ENCODE measurements at places on chromosomes 5 and 9.

DNA sequence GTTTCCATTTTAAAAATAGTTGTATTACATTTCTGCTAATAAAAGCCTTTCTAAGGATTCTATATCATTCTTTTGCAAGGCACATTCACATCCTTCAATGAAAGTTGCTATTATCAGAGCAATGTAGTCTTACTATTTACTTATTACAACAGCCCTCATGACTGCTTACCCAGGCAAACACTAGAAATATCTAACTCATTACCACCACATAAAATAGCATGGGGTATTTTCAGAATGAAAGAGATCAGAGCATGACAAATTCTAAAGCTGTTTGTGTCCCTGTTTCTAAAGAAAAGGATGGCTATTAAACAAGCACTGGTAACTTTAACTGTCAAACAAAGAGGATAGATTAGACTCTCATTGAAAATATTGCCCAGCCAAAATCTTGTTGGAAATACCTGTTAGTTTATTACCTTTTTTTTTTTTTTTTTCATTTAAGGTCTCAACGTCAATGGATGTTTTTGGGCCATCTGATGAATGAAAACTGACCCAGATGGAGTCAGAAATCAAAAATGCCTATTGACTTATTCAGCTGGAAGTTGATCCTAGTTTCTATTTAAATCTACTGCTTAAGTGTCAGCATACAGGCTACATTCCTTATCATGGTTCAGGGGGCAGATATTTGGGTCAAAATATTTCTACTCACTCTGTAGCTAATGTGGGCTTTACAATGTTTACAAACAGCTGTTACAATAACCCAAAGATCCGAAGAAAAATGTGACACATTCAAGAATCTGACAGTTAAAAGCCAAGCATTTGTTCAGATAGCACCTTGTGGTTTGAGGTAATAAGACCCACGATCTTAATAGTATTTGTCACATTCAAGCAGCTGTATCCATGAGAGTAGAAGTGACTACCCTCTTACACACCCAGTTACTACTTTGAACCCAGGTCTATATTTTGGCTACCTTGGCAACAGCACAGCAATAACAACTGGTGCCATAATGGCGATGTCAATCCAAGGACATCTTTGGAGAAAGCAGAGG is 554.8 kb upstream of the MEF2C start:
- no peak for DNase-seq

DNA sequence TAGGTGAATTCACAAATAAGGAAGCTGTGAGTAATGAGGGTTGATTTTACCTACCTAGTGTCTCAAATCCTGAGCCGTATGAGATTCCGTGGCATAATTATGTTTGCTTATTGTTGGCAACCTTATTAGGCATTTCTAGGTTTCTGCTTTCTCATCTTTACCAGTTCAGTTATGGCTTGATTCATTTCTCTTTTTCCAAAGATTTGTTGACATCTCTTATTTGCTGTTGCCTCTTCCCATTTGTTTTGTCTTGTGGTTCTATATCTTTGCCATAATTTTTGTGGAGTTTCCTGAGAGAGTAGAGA is 470 bp downstream of the IL31RA start:
- no peak for DNase-seq

- no peak for DNase-seq
Observed at GRCh38 chr5:2288968-2289367, 406.2 kb upstream of the IRX4 start.

GRCh38 chr9:70143394-70144130 is 99.9 kb downstream of the MAMDC2 start:
- no peak for DNase-seq

- DNase-seq = no peak
Observed at GRCh38 chr5:82150559-82150958, 127.6 kb downstream of the RPS23 start.

DNA sequence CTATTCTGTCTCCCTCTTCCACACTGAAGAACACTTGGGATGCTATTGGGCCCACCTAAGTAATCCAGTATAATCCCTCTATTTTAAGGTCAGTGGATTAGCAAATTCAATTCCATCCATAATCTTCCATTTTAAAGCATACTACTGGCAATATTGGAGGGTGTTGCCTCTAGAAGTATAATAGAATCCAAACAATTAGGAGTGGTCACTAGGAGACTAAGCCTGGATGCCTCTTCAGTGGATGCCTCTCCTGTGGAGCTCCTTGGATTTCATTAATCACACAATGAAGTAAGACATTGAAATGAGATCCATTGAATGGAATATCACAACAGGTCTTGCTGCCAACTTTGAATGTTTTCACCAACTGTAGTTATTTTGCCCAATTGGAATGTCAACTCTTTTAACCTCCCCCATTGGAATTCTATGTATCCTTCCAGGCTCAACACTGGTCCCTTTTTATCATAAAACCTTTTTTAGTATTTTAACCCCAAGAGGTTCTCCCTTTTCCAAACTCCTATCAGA is 311.6 kb downstream of the PLK2 start:
- DNase-seq = no peak

GRCh38 chr9:9124616-9125015 is 1325.0 kb upstream of the DMAC1 start:
- no peak for DNase-seq

- no peak for DNase-seq
Observed at GRCh38 chr9:14170973-14171596, 142.9 kb downstream of the NFIB start.

DNA sequence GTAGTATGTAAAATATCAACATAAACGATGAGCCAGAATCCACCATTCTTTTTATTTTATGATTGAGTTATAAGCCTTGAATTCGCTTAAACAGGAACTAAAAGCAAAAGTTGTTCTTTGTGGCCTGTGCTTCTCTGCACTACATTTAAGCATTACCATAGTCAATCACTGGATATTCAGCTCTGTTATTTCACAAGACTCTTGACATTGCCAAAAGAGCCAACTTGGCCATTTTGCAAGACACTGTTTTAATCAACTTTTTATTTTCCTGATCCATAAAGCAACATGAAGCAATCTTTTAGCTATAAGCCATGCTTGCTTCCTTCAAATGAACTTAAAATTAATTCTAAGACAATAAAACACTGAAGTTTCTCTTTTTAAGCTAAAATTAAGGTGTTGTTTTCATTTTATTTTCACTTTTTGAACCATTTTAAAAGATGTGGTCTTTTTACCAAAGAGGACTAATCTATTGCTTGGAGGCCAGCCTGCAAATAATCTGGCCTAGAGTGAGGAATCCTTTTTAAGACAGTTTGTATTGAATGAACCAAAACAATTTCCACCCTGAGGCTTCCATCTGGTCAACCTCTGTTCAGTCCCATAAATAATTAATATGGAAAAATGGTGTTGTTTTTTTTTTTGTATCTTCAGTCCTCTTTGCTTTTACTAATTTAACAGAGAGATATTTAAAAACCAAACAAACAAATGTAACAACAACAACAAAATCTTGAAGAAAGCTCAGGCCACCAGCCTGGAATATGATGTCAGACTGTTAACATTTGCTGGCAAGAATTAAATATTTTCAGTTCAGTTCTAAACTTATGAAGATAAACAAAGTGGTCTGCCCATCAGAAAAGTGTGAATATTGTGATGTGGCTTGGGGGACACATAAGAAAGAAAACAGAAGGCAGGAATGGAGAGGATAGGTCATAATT is 274.4 kb downstream of the MARCHF11 start:
- DNase-seq = no peak

GRCh38 chr5:125552486-125552885 is 806.0 kb upstream of the ZNF608 start:
- no peak for DNase-seq

- no peak for DNase-seq
Observed at GRCh38 chr5:142292249-142292648, 32.6 kb downstream of the SPRY4 start.

- DNase-seq = no peak
Observed at GRCh38 chr5:141496038-141496437, 7.2 kb downstream of the PCDHGC5 start.

DNA sequence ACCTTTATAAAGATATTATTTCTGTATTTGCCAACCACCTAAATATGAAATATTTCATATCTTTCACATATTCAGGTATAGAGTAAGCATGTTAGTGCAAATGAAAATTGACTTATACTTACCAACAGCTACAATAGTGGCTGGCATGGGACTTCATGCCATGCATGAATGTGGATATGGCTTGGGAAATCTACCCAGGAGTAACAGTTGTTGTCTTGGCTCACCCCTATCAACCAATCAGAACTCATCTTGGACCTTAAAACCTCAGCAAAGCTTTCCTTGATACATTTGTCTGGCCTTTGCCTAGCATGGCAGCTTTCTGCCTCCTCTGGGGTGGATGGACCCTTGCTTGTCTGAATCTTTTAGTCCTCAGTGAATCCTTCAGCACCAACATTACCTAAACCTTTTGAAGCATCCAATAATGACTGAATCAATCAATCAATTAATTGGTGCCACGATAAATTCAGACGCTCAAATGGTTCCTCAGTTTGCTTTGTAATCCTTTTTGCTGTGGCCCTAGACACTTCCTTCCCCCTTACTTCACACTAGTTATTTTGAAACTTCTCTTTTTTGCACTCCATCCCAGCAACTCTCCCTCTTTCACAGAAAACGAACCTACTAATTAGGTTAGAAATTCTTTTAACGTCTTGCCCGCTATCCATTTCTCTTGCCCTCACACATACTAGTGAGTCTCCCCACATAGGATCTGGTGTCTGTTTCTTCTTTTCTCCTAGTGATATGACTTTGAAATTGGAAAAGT is 132.3 kb upstream of the ZNF608 start:
- no peak for DNase-seq

DNA sequence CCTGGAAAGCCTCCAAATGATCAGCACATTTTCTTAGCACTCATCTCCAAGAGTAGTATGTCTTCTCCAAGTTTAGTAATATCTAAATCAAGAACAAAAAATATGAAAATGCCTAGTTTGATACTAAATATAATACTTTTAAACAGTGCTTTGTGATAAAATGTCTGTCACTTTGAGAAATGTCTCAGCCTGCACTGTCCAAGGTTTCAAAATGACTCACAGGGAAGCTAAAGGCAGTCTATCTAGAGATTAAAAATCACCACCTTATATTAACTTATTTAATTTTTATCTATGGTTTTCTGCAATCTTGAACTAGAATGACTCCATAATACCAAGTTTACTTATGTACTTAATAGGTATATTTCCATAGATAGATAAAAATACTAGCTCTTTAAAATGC is 633.0 kb upstream of the C9orf72 start:
- DNase-seq = no peak

- DNase-seq = peak; percentile 23
Observed at GRCh38 chr9:122158202-122158601, 1.4 kb downstream of the NDUFA8 start.

DNA sequence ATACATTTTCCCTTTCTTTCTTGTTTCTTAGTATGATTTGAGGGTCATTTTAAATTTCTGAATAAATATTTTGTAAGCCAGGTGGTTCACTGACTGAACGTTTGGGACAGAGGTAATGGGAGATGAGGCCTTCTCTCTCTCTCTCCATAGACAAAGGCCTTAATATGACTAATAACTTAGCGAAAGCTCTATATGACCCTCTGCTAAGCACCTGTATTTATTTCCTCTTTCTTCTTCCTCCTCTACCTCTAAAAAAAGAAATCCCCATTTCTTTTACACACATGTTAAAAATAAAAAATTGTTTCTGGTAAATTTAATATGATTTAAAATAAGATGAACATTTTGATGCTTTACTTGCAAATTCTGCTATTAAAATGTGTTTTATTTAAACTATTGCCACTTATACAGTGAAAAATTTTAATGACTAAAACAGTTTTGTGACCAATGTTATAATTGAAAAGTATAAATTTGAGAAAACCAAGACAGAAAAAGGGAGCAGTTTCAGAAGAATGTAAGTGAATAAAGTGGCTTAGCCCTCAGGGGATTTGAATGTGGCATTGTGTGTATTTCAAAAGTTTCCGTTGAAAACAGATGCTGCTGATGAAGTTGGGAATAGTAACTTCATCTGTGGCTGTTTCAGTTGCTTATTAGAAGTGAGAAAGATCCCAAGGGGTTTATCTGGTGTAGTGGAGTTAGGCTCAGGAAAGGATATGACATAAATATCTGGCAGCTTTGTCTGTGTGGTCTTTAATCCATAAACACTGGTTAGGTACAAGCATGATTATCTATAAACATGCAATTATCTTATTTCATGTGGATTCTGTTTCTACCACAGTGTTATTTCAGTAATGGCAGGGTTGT is 128.6 kb upstream of the GRHPR start:
- no peak for DNase-seq

Data from CD4-positive, alpha-beta T cell treated with Interleukin-10 for 1 hour (primary cell).